ENCODE measurements at places on chromosomes 13 and 19.

DNA sequence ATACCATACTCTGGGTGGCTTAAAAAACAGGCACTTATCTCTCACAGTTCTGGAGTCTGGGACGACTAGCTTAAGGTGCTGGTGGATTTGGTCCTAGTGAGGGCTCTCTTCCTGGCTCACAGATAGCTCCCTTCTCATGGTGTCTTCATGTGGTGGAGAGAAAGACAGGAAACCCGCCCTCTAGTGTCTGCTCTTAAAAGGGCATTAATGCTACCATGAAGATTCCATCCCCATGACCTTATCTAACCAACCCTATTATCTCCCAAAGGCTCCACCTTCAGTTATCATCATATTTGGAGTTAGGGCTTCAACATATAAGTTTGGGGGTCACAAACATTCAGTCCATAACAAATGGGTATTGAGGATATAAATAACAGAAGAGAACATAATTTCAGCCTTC is 139.4 kb downstream of the HS6ST3 start:
- no peak for DNase-seq

DNA sequence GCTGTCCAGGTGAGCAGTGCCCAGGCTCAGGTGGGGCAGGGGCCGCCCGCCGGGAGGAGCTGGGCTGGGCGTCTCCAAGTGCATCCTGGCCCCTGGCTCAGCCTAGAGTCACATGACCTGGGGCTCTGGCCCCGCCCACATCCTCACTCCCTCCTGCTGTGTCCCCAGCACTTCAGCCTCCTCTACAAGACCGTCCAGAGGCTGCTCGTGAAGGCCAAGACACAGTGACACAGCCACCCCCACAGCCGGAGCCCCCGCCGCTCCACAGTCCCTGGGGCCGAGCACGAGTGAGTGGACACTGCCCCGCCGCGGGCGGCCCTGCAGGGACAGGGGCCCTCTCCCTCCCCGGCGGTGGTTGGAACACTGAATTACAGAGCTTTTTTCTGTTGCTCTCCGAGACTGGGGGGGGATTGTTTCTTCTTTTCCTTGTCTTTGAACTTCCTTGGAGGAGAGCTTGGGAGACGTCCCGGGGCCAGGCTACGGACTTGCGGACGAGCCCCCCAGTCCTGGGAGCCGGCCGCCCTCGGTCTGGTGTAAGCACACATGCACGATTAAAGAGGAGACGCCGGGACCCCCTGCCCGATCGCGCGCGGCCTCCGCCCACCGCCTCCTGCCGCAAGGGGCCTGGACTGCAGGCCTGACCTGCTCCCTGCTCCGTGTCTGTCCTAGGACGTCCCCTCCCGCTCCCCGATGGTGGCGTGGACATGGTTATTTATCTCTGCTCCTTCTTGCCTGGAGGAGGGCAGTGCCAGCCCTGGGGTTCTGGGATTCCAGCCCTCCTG is 16.8 kb upstream of the CELF5 start:
- DNase-seq: no peak

DNA sequence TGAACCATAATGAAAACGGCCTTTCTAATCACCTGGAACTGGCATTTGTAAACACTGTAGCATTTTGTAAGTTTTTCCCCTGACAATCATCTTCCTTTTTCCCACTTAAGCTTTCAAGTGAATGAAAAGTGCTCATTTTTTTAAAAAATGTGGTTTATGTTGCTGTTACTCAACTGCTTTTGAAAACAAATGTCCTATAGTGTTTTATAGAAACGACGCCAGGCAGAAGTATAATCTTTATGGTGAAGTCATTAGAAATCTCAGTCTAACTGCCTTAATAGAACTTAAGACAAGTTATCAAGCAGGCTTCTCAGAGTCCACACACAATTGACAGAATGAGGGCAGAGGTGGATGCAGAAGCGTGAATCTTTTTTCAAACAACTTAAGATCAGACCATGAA is 442.3 kb downstream of the KLF12 start:
- no peak for DNase-seq

DNA sequence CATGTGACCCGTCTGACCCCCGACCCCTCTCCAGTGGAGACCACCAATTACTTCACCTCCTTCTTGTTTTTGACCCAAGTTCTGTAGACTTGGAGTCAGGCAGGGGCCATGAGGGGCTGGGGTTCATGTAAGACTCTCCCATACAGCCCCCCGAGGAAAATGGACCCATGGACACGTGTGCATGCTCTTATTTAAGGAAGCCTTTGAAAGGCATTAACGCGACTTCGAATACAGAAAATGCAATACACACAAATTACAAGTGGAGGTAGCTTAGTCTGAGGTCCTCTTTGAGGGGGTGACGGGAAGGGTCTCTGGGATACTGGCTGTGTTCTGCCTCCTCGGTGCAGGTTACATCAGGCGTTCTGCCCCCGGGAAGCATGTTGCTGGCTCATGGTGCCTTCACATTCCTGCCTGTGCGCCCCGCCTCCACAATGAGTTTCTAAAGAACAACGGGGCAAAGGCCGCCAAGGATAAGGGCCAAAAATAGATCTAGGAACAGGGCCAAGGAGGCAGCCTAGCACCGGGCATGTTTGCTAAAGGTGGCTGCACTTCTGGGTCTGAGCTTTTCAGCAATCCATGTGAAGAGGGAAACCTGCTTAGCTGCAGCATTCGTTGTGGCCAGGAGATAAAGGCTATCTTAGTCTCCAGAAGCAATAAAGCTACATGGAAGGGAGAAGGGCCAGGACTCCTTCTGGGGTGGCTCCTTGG is 54.5 kb downstream of the RAB20 start:
- DNase-seq: no peak

DNA sequence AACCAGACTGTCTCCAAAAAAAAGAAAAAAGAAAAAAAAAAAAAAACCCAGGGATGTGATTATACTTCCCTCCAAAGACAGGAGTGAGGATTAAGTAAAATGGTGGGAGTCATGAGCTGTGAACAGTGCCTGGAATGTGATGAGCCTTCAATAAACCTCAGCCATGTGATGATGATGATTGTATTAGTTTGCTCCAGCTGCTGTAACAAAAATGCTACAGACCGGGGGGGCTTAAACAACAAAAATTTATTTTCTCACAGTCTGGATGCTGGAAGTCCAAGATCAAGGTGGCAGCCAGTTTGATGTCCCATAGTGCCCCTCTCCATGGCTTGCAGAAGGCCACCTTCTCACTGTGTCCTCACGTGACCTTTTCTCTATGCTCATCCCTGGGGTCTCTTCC is 8.9 kb upstream of the PVR start:
- DNase-seq: no peak

DNA sequence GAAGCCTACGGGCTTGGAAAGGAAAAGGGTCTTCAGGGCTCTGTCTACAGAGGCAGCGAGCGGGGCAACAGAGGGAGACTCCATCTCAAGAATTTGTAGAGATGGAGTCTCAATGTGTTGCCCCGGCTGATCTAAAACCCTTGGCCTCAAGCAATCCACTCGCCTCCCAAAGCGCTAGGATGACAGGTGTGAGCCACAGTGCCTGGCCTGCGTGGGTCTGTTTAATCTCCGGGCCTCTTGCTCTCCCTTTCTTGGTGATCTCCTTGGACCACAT is 8.1 kb downstream of the RPS9 start:
- no peak for DNase-seq

GRCh38 chr19:43774103-43774939 is 6.5 kb downstream of the KCNN4 start:
- no peak for DNase-seq

GRCh38 chr19:5148794-5149190 is 179.9 kb downstream of the KDM4B start:
- no peak for DNase-seq

DNA sequence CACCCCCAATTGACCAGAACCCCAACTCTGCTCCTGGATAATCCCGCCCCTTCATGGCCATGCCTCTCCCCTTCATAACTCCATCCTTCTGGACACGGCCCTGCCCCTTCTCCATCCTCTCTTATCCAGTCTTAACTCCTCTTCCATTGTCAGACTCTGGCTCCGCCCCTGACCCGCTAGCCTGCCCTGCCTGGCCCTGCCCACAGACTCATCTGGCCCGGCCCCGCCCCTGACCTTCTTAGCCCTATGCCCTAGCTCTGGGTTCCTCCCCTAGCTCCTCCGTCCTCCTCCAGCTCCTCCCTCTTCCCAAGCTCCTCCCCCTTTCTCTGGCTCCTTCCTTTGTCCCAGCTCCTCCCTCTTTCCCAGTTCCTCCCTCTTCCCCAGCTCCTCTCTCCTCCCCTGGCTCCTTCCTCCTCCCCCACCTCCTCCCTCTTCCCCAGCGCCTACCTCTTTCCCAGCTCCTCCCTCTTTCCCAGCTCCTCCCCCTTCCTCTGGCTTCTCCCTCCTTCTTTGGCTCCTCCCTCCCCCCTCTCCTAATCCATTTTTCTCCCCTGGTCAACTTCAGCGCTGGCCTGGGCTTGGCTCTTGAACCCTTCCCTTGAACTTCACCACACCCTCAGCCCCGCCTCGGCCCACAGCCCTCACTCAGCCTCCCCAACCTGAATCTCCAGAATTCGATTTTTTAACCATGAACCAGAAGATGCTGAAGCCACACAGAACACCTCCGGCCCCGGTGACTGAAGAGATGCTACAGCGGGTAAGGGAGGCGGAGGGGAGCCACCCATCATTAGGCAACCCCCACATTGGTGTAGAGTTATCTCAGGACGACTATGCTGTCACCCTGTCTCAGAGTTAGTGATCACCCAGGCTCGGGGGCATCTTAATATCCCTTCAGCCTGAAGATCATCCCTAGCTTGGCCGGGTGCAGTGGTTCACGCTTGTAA is 9.2 kb upstream of the ZNF358 start:
- DNase-seq: no peak

- peak; percentile 54 for DNase-seq
Measured at GRCh38 chr19:31693131-31693932, 344.1 kb upstream of the TSHZ3 start.
